ENCODE measurements at places on chromosomes 5 and 9.

- no peak for DNase-seq
These were observed 100.9 kb downstream of the PIK3R1 start for GRCh38 chr5:68316469-68316868.

- no peak for DNase-seq
These were observed 86.3 kb downstream of the SLC44A1 start for GRCh38 chr9:105330755-105331154.

GRCh38 chr5:177336112-177336511, 15.4 kb downstream of the LMAN2 start:
- DNase-seq: no peak

DNA sequence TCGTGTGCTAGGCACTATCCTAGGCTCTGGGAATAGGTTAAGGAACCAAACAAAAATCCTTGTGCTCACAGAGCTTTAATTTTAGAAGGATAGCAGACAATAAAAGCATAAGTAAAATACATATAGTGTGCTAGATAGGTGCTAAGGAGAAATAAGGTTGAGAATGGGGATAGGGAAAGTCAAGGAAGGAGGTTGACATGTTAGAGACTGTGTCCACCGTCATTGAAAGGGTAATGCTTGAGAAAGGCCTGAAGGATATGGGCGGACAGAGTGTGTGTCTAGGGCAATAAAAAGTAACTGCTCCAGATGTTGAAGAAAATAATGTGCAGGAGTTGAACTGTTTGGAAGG, 482 bp upstream of the TDRD7 start:
- DNase-seq: no peak

DNA sequence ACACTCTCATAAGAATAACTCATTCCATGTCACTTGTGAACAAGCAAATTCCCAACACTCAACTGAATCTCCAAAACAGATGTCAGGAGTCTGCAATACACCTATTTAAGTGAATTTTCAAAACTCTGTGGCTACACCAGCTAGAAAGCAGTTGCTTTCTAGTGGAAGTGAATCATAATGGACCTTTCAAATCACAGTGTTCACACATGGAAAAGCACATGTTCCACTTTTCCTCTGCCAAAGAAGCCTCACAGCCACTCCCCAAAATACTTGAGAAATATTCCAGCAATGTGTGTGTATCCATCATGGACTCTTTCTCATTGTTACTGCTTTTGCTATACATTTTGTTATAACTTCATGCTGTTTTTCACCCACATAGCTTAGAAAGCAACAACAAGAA, 17.4 kb downstream of the MARCHF3 start:
- no peak for DNase-seq

DNA sequence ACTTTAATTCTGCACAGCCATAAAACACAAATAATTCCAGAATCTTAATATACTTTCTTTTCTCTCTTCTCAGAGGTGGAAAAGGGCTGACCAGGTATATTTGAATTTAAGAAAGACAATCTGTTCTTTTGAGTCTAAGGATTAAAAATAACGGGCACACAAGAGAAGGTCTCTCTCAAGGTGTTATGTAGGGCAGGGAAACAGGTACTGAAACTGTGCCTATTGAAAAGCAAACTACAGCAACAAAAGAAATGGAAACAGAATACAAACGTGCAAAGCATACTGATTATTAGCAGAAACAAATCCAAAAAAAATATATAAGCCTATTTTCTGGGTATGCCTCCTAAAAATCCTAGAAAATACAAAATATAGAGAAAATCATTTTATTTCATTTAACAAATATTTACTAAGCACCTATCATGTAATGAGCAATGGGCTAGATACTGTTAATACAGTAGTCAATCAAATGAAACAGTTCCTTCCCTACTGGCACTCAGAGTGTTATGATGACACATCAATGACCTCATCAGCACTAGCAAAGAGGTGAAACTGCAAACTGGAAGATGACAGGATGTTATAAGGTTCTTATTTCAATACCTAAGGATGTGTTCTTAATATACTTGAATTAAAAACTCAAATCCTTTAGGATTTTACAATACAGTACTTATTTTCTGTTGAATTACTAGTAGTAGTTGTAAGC, 87.7 kb downstream of the AUH start:
- DNase-seq: no peak

DNA sequence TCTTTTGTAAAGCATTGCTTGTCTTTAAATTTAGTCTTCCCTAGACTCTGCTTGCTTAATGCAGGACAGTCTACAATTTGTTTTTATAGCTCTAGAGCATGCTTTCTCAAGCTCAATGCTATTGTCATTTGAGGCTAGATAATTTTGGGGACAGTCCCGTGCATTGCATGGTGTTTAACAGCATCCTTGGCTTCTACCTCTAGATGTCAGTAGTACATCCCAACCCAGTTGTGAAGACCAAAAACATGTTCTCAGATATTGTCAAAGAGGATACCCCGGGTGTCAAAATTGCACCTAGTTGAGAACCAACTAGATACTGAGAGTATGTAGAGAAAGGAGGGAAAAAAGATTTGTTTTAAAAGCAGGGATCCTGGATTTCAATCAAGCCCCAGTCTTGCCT, 277.5 kb downstream of the CEMIP2 start:
- no peak for DNase-seq

DNA sequence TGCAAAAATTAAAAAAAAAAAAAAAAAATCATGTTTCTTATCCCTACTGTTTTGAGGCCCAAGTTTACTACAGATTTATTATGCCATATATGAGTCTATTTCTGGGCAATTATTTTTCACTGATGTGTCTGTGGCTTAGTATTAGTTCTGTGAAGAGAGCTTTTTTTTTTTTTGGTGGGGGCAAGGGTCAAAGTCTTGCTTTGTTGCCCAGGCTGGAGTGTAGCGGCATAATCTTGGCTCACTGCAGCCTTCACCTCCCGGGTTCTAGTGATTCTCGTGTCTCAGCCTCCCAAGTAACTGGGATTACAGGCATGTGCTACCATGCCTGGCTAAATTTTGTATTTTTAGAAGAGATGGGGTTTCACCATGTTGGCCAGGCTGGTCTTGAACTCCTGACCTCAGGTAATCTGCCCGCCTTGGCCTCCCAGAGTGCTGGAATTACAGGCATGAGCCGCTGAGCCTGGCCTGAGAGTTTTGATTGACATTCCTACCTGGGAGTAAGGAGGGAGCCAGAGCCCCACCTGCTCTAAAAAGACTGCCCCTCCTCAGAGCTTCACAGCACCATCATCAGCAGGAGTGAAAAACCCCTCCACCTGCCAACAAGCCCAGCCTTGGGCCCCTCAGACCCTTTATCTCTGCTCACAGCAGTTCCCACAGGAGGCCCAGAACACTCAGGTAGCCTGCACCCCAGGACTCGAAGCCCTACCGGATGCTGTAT, 36.1 kb upstream of the JADE2 start:
- no peak for DNase-seq

DNA sequence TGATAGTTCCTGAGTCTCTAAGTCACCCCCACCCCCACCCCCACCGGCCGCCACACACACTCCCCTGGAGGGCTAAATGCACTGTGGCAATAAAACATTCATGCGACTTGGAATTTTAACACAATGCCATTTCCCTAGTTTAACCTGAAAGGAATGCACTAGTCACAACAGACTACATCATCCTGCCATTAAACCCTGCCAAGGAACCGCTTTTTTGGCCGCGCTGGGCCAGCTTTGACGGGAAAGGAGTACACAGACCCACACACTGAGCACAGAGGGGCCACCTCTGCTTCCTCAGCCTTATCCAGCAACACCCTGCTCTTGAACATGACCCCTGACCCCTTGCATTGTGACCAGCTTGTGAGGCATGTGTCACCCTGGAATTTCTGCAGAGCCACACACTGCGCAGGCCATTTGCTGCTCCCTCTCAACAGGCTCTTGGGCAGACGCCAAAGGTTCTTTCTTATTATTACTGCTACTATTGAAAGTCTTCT, 165.3 kb downstream of the BNC2 start:
- DNase-seq: no peak

DNA sequence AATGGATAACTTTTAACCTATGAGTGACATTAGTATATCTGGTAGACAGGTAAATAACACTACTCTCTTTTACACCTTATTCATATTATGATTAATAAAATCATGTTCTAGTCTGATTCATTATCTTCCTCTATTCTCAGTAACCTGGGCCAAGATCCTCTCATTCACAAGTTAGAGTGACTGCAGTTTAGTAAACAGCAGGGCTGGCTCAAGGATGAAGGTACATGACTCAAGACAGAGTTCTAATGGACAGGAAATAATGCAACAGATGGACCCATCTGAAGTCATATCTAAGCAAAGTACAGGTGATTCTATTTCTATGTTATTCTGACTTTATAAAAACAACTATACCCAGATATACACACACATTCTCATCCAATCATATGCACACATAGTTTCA, 582.5 kb upstream of the CDH18 start:
- DNase-seq: no peak

GRCh38 chr5:136058039-136058971, 29.5 kb downstream of the TGFBI start:
- no peak for DNase-seq

DNA sequence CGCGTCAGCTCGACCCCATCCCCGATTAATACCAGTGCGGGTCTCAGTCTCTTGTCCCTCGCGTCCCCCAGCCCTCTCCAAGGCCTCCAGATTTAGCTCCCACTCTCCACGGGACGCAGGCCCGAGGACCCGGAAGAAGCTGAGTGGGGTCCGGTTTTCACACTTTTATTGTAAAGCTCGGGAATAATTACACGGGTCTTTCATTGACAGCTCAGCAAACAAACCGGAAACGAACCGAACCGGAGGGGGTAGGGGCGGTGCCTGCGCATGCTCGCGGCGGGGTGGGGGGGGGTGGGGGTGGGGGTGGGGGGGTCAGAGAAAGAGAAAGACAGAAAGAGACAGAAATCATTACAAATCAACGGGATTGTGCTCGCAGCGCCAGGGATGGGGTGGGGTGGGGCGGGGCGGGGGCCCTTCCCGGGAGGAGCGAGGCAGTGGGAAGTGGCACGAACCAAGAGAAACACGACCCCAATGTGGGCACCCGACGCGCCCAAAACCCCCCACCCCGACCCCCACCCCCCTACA, 27.9 kb downstream of the PCDH1 start:
- DNase-seq: peak; percentile 25

DNA sequence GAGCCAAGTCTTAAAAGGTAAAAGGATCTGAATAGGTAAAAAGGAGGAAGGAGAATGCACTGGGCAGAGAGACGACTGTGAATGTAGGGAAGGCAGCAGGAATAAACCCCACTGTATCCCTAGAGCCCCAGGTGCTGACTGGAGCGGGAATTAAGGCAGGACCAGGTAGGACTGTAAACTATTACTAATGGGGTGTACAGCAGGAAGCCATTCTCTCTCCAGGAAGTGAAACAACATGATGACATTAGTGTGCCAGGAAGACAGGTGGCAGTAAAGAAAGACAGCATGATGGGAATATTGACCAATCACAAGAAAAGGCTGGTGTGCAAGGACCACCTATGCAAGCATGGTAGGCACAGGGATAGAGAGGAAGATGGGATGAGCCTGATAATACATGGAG, 433.0 kb downstream of the DNAH5 start:
- DNase-seq: no peak

- DNase-seq: no peak
These were observed 278.0 kb upstream of the SMC2 start for GRCh38 chr9:103816146-103816545.

- no peak for DNase-seq
These were observed 713.3 kb upstream of the RGMB start for GRCh38 chr5:98060148-98060547.

- no peak for DNase-seq
These were observed 202.5 kb downstream of the GDNF start for GRCh38 chr5:37637165-37637845.

DNA sequence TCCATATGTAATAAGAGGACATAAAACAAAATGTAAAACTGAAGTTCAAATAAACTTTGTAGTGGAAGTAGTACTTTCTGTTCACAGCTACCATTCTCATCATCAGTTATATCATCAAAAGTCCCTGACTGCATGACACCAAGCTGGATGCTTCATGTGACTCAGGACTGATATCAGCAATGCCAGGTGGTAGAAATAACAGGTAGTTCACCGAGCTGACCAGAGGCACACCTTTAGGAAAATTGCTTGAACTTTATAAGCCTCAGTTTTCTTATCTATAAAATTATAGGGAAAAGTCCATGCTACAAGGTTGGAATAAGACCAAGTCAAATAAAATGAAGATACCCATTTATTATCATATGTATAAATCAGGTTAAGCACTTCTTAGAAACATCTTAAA, 124.9 kb upstream of the PTGER4 start:
- no peak for DNase-seq

DNA sequence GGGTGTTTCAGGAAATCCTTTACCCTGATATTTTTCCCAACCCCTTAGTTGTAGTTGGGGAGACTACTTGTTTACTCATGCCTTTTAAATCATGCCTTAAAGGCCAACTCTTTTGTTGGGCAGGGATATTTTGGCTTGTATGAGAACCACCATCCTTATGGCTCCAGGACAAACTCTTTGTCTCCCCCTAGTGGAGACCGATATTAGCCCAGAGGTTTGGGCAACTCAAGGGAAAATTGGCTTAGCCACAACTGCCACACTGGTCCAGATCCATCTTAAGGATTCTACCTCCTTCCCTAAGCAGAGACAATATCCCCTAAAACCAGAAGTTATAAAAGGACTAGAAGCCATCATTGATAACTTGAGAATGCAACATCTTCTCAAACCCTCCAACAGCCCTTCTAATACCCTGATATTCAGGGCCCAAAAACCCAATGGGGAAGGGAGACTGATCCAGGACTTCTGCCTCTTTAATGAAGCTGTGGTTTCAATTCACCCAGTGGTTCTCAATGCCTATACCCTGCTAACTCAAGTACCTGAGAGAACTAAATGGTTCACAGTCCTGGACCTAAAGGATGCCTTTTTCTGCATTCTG, 100.9 kb upstream of the HCN1 start:
- DNase-seq: no peak

GRCh38 chr5:51567636-51568035, 184.4 kb downstream of the ISL1 start:
- no peak for DNase-seq

GRCh38 chr9:137138722-137139467, at the start of gene GRIN1:
Gene GRIN1 (plus strand): TSS chr9:137139154. CDS start chr9:137139487, 333 bp downstream.
- peak; percentile 41 for DNase-seq

GRCh38 chr5:150177721-150178120, 11.1 kb downstream of the CDX1 start:
- no peak for DNase-seq

DNA sequence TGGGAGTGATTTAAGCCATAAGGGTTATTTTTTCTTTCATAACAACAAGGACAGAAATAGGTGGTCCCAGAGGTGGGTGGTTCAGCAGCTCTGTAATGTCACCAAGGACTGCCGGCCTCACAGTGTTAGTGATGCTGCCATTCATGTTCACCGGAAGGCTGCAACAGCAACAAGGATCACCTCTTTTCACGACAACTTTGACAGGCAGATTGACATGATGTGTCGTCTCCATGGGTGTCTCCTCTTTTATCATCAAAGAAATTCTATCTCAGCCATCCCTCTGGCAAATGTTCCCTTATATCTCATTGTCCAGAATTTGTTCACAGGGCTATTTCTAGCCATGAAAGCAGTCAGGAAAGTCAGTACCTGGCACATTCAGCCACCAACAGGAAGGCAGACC, 231.5 kb downstream of the SH3GL2 start:
- DNase-seq: no peak

GRCh38 chr5:172832383-172833315, 1.4 kb upstream of the ERGIC1 start:
- no peak for DNase-seq

- no peak for DNase-seq
These were observed 77.5 kb downstream of the RXRA start for GRCh38 chr9:134403682-134404301.

- no peak for DNase-seq
These were observed 75.4 kb downstream of the SLC38A9 start for GRCh38 chr5:55636683-55637082.
